ENCODE measurements at places on chromosomes 16 and 17.

DNA sequence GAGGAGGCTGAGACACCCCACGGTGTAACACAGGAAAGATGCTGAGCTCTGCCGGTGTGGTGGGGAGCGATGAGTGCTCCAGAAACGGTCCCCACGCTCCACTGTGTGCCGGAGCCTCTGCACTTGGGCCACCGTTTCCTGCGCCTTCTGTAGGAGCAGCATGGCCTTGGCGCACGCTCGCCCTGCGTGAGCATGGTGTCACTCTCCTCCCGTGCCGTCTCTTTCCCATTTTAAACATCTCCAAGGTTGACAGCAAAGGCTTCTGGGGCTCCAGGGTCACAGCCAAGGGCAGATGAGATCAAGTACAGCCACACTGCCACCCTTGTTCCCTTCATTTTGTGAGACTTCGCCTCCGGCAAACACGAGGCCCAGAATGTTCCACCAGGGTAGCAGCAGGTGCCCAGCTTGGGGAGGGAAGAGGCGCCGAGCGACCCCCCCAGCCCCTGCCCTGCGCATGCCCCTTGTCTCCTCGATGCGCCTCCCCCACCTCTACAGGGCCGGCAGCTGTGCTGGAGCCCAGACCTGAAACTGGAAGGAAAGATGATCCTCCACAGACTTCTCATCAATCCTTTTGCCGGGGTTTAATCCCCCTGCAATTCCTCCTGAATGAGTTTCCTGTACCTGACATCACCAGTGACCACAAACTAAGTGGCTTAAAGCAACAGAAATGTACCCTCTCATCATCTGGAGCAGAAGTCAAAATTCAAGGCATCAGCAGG, 19.9 kb upstream of the OSGIN1 start:
- DNase-seq = no peak

DNA sequence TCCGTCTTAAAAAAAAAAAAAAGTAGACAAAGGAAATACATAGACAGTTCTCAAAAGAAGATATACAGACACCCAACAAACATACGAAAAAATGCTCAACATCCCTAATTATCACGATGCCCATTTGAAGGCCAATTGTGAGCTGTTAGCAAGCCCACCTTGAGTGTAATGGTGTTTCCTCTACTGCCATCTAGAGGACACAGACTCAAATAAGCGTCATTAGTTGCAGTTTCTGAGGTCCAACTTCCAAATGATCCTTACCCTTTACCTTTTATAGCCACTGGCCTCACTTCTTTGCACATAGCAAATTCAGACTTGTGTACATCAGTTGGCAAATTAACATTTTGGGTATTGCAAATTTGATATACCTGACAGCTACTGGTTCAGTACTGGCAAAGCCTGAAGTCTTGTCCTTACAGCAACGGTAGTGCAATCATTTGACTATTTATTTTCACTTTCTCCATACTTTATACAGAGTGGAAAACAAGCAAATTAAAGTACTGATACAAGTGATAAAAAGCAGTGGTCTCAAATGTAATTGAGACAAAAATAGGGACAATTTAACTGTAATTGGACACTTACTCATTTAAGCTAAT, 536.3 kb upstream of the EEF2KMT start:
- no peak for DNase-seq

DNA sequence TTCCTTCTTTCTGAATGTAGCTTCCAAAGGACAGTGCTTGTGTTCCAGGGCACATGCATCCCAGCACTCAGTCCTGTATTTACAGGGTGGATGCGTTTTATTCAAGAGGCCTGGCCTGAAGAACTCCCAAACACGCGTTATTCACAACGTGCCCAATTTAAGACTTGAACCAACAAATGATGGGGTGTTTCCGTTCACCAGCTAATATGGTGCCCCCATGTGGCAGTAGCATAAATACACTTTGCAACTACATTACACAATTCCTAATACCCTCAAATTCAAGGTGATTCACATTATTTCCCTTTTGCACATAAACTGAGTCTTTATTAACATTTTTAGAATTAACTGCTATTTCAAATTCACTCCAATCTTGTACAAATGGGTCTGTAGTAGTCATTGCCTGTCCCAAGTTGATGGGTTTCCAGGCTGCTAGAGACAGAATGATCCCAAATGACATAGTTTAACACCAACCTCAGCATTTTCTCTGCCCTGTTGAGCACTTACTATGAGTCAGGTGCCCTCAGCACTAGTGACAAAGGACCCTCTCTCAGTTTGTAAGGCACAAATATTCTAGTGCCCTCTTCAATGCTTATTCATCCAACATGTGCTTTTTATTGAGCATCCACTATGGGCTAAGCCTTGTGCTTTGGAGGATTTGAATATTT, 26.9 kb downstream of the HSD17B2 start:
- peak; percentile 10 for DNase-seq

GRCh38 chr16:10694830-10695229, at the start of gene TEKT5:
Gene TEKT5 (minus strand): TSS chr16:10694930. CDS start chr16:10694873, 57 bp downstream.
- DNase-seq = no peak

DNA sequence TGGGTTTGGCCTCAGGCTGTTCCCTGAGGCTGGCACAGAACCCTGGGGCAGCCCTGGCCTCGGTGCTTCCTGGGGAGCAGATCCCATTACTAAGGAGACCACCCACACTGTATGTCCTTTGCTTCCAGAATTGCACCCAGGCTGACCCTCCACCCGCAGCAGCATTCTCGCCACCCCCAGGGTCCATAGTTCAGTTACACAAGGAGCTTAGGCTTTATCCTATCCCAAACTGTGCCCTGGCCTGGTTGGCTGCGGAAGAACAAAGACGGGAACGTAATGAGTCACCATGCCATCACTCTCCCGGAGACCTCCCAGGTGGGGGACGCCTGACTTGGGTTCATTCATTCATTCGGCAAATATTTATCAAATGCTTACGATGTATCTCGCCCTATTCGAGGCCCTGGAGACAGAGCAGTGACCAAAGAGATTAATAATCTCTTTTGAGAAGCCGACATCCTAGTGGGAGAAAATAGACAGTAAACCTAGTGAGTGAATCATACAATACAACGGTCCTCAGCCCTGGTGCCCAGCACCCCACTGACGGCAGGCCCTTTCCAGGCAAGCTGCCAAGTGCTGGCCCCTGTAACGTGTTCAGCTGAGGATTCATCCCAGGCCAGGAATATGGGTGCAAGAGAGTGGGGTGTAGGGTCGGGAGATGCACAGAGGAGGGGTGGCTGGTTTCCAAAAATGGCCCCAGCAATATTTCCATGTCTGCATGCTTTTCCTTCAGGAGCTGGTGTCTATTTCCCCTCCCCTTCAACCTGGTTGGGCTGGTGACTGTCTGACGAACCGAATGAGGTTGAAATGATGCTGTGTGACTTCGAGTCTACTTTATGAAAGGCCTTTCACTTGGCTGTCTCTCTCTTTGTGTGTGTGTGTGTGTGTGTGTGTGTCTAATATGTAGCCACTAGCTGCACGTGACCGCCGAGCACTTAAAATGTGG, 134.2 kb downstream of the MGAT5B start:
- DNase-seq = no peak

DNA sequence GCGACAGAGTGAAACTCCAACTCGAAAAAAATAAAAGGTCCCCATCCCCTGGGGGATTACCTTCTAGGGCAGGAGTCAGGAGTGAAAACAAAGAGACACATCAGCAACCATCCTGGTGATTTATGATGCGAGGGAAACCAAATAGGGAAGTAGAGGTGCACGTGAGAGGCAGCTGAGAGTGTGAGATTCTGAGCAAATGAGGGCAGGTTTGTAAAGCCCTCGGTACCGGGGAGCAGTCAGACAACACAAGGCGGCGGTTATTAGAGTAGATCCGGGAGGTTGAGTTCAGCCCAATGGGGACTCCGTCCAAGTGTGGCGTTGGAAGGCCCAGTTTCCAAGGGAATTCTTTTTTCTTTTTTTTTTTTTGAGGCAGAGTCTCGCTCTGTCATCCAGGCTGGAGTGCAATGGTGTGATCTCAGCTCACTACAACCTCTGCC, 7.4 kb upstream of the ARMC7 start:
- no peak for DNase-seq

DNA sequence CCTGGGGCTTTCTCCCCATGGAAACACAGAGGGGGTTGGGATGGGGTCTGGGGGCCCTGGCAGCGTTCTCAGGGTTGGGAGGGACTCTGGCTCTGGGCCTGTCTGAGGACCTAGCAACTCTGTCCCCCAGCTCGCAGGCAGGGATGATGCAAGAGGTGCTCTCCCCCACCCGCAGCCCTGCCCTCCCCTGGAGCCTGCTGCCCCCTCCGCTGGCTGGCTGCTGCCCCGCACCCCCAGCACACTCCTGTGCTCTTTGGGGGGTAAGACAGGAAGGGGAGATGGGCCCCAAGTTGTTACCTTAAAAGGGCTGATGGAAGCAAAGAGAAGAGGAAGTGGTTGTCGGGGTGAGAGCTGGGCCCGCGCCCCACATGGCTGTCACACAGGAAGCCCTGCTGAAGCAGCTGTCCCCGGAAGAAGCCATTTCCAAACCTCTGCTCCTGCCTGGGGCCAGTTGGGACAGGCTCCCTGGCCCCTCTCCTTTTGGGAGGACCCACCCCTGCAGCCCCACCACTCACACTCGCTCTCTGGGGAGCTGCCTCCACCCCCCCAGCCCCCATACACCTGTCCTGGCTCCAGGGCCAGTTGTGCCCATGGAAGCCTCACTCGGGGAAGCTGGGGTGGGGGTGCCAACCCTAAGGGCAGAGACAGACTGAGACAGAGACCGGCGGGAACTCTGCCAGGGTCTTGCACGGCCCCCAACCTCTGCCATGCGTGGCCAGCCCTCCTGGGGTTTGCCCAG, 2.5 kb downstream of the CORO1A start:
- DNase-seq = peak; percentile 95

- no peak for DNase-seq
Measured at GRCh38 chr17:44307387-44308186, 814 bp upstream of the RUNDC3A start.

DNA sequence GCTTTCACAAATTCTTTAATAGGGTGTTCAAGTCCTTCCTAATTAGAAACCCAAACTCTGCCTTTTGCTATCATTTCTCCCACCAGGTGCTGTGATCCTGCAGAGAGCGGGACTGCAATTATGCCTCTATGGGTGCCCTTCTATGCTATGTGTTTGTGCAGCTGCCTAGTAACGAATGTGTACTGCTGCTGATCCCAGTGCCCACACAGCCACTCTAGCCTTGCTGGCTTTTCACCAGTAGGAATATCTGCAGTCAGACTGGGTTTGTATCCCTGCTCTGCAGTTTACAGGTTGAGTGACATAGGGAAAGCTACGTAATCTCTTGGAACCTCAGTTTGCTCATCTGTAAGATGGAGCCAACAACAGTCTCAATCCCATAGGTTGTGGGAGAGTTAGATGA, 179.6 kb upstream of the IRX3 start:
- DNase-seq = no peak

DNA sequence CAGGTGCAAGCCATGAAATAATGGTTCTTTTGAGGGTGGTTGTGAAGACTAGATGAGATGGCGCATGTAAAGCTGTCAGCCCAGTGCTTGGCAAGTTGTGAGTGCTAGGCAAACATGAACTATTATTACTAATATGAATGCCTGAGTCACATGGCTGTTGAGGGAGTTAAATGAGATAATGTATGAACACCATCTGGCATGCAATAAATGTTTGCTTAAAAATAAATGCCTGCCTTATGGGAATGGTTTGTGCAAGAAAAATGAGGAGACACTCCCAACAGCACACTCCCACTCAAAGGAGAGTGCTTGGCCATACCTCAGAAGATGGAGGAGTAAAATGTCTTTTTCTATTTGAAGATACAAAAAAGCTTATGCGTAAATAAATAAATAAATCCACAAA, 3.6 kb downstream of the MAPK3 start:
- no peak for DNase-seq
